ENCODE measurements at places on chromosomes 12 and 14.

DNA sequence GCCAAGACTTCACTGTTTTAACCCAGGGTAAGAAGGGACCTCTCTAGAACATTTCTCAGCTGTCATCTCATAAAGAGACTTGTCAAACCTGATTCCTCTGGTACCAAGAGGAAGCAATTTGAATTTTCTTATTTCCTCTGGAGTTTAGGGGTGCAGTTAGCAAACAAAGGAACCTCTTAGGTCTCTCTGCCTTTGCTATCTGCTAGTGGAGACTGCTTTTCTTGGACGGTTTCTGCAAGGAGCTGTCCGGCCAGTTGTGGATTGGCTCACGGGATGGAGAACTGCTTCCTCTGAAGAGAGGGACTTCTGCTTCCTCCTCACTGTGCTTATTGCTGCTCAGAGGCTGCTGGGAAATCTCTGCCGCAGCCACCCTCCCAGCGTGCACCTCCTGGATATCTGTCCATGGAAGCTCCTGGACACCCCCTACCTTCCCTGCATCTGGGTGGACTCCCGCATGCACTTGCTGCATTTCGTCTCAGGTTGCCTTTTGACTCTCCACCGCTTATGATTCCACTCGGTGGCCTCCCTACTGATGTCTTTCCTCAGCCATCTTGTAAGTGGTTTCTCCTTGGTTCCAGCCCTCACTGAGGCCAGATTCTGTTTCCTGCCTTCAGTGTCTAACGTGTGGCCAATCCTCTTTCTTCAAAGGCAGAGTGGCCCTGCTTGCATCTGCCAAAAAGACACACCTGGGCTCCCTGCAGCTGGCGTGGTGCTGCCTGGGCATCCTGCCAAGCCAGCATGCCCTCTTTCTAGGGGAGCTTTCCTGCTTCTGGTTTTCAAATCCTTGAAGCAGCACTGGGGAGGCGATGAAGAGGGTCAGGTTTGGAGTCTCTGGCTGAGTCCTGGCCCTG lies 187.3 kb downstream of the CHST11 start:
- peak; percentile 10 for DNase-seq

GRCh38 chr14:105883066-105884005 lies 357.0 kb downstream of the TMEM121 start:
- no peak for DNase-seq

DNA sequence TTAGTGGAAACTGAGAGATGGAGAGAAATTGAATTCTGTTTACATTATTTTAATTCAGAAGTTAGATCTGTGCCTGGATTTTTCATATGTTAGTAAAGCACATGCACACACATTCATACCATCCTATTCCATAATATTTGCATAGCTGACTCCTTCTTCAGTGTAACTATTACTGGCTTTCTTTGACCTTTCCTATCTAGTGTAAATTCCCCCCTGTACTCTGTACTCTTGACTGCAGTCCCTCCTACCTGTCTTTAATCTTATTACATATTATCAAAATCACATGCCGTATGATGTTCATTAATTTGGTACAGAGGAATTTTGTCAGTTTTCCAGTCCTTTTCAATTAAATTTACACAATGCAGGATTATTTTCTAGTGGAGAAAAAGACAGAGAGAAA lies 417.0 kb upstream of the SOX5 start:
- no peak for DNase-seq

GRCh38 chr14:95015046-95015445 lies 142.3 kb downstream of the DICER1 start:
- DNase-seq: no peak

DNA sequence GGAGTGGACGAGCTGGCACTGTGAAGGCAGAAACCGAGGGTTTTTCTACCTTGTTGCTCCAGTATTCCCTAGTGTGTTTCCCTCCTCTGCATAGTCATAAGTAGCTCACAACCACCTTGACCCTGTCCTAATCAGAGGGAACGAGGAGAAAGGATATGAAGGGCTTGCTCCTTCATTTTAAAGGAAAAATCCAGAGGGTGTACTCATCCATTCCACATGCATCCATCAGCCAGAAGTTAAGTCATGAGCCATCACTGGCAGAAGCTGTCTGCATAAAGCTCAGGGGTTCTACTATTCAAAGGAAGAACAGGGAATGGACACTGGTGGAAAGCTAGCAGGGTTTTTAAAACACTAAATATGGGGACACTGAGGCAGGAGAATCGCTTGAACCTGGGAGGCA lies 84.3 kb upstream of the FOXN3 start:
- no peak for DNase-seq

- peak; percentile 72 for DNase-seq
These were observed 33.0 kb downstream of the HIGD1C start for GRCh38 chr12:50985322-50985721.

GRCh38 chr12:39807043-39807442 lies 187.4 kb upstream of the ABCD2 start:
- no peak for DNase-seq

Data from small intestine (tissue), 16 donors.